ENCODE measurements at places on chromosomes 13 and 19.
A peak's percentile ranks its signal among the peaks of the same experiment; 100 is the strongest.

DNA sequence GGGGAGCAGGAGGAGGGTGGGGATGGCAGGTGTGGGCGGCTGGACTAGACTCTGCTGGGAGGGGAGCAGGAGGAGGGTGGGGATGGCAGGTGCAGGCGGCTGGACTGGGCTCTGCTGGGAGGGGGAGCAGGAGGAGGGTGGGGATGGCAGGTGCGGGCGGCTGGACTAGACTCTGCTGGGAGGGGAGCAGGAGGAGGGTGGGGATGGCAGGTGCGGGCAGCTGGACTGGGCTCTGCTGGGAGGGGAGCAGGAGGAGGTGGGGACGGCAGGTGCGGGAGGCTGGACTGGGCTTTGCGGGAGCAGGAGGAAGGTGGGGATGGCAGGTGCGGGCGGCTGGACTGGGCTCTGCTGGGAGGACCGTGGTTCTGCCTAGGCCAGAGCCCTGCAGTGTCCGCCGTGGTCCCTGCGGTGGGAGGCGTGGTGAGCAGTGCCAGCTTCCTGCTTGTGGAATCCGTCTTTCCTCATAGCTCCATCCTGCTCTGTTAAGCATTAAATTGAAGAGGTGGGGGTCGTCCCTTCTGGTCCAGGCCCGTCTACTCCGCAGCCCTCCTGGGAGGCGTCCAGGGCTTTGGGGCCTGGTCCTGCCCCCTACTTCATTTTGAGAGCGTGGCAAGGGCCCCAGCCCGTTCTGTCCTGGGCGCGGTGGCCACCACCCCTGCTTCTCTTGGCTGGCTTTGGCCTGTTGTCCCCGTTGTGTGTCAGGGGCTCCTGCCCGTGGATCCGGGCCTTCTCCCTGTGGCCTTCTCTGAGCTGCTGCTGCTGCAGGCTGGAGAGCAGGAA is 4.7 kb downstream of the SPPL2B start:
- no peak overlapping the region for H3K27ac ChIP-seq
- DNase-seq: no peak
- no peak overlapping the region for H3K4me3 ChIP-seq
- no peaks in the 10 kb centered on the region for H3K27me3 ChIP-seq
- peaks cover 5% of the 10 kb centered on the region for H3K4me1 ChIP-seq

DNA sequence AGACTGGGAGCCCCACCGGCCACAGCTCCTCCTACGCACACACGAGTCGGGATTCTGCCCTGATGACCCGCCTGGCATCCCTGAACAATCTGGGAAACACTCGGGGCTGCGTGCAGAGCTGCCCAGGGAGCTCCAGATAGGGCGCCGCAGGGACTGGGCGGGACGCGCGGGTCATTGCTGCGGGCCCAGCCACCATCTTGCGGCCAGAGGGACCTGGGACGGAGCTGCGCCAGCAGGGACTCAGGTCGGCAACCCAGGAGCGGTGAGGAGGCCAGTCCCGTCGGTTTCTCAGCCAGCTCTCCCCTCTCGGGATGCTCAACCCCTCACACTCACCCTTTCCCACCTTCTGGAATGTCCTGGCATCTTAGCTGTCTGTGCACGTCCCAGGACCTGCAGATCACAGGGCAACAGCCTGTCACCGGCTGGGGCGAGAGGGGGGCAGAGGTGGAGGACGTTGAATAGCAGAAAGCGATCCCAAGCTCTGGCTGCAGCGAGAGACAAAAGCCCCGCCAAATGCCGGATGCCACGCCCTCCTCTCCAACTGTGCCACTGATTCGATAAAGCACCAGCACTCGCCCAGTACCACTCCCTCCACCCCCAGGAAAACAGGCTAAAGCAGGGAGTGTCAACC is 20.4 kb upstream of the ZNF91 start:
- no peaks in the 10 kb centered on the region for H3K4me1 ChIP-seq
- H3K27me3 ChIP-seq: no peaks in the 10 kb centered on the region
- peak overlapping the region; percentile 10 for H3K4me3 ChIP-seq
- H3K36me3 ChIP-seq: no peaks in the 10 kb centered on the region

DNA sequence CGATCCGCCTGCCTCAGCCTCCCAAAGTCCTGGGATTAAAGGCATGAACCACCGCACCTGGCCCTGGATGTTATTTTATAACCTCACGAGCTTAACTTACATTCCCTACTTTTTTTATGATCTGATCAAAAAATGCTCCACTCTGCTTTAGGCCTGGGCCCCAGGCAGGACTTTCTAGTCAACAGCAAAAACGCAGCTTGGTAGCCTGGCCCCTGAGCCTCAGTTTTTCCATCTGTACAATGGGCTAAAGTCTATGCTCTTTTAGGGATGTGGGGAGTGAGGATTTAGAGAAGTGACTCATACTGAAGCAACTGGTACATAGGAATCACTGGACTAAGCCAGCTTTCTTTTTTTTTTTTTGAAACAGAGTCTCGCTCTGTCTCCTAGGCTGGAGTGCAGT is 11.9 kb upstream of the PIK3R2 start:
- DNase-seq: no peak
- H3K27ac ChIP-seq: no peak overlapping the region
- peaks cover 10% of the 10 kb centered on the region for H3K36me3 ChIP-seq

GRCh38 chr13:36332986-36333385 is 13.2 kb downstream of the SPART start:
- H3K4me3 ChIP-seq: no peak overlapping the region
- H3K27ac ChIP-seq: peak overlapping the region; percentile 2
- DNase-seq: peak; percentile 38
- H3K36me3 ChIP-seq: peaks cover 3% of the 10 kb centered on the region
- no peaks in the 10 kb centered on the region for H3K27me3 ChIP-seq
